Activated CD4-positive, alpha-beta T cell treated with anti-CD3 and anti-CD28 coated beads, Interleukin-2, amount 10 ng/mL, durations not matched to agents 7 days and 5 days (primary cell): ENCODE measurements at places on chromosomes 12 and 14.

GRCh38 chr14:68977180-68977717 lies 1.9 kb downstream of the ACTN1 start:
- no peak for DNase-seq

DNA sequence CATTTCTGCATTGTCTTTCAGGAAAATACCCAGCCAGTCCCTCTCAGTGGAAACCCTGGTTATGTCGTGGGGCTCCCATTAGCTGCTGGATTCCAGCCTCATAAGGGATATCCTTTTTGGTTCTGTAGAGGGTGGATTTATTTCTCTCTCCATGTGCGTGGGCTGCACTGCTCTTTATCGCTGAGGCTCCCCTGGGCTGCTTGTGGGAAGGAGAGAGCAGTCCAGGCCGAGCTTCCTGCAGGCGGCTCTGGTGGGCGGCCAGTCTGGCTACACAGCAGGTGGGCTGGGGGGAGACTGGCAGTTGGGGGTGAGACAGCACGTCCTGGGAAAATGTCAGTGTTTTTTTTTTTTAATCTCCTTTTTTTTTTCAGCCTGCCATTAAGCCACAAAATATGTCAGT lies 27.6 kb downstream of the TCTN1 start:
- DNase-seq, result no peak

DNA sequence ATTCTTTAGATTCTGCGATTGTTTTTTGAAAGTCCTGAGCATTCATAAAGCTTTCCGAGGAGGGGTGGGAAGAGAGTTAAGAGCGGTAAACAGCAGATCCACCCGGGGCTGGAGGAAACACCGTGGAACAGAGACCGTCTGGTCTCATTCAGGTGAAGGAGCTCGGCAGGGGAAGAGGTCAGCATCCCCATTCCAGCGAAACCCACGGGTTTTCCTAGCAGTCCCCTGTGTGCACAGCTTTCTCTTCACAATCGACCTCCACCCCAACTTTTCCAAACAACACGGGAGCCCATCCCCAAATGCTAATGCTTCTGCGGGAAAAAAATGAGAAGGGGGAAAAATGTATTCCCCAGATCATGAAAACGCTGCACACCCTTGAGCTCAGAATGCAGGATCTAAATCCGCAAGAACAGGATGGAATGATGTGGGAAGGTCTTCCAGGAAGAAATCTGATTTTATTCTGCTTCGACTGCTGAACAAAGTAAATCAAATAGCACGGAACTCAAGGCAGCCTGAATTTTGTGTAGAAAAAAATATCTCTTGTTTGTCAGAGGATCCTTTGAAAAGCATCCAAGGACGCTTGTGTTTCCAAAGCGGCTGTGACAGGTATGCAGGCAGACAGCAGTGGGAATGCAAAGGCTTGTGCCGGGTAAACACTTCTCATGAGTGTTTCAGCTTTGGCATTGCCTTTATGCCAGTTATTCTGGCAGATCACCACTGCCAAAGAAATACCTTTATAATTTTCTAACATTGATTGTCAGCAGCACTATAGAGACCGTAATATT lies 128.8 kb downstream of the NDUFA12 start:
- DNase-seq, result no peak

DNA sequence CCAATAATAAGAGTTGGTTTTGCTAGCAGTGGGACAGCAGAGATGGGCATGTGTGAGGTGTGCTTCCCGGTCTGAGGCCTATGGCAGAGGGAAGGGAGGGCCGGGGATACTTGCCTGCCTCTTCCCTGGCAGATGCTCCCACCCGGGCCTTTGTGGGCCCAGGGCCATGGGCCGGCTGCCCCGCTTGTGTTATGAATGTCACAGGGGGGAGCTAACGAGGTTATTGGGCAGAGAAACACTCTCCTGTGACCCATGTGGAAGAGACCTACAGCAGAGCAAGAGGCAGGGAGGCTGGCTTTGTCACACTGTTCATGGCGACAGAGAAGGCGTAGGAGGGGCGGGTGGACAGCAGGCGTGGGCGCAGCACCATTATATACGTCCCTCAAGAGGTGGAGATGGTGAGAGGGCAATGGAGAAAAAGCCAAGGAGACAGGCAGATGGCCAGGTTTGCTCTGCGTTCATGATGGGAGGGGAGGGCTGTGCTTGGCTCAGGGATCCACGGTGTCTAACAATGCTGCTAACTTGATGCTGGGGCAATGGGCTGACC lies 13.3 kb downstream of the CCND2 start:
- DNase-seq, result no peak

DNA sequence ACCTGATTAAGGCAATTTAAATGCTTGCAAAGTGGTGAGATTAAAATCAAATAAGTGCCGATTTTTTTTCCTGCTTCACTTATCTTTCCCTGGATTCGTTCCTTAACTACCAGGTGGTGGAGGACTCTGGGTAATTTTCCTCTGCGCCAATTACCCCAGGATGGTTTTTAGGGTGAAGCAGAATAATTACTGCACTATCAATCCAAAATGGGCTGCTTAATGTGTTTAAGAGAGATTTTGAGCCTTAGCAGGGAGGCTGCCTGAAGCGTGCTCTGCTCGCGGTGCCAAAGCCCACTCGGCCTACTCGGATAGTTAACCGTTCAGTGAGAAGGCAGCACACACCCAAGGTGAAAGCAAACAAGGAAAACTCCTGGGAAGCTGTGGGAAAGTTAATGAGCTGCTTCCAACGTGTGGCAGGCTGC lies 274.9 kb upstream of the LMO3 start:
- DNase-seq, result no peak

- DNase-seq, result no peak
Observed at GRCh38 chr12:107385509-107385908, 292.2 kb upstream of the CRY1 start.

DNA sequence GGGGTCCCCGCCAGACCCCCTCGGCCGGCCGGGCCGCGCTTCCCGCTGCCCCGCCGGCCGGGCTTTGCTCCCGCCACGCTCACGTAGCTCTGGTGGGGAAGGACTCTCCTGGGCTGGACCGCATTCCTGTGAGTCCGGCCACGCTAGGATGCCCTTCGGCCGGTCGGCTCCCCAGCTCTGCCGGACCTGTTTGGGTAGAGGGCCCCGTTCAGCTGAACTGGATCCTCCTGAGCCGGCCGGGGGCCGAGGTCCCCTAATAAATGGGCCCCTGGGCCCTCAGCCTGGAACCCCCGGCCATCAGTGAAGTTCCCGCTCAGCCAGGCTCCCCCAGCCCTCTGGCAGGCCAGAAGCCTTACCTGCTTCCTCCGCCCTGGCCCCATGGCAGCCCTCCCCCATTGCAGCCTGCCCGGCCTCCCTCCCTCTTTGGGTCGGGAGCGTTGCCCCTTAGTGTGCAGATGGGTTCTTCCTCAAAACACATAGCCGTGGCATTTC lies 593 bp downstream of the UNC119B start:
- DNase-seq, result peak; percentile 23

DNA sequence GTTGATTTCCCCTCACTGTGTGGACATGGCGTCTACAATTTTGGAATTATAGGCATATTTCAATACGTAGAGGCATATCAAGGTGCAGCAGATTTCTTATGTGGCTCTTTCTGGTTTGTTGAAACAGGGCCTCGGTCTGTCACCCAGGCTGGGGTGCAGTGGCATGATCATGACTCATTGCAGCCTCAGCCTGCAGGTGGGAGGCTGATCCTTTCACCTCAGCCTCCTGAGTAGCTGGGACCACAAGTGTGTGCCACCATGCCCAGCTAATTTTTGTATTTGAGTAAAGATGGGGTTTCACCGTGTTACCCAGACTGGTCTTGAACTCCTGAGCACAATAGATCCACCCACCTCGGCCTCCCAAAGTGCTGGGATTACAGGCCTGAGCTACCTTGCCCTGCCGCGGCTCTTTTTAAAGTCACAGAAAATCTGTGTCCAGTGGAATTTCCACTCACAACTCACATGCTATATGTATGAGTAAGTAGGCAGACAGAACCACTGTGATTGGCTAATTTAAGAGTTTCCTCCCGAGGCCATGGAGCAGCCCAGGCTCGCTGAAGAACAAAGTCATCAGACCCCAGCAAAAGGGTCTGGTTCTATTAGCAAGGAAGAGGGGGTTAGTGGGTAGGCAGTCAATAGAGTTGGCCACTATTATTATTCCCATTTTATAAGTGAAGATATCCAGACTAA lies 9.1 kb downstream of the GNG2 start:
- DNase-seq, result no peak

GRCh38 chr12:96811083-96811482 lies 96.0 kb upstream of the NEDD1 start:
- DNase-seq, result no peak
